ENCODE measurements at places on chromosomes 6 and 20.

- no peak for DNase-seq
Measured at GRCh38 chr6:25413207-25413905, 134.2 kb downstream of the CARMIL1 start.

- no peak for DNase-seq
Measured at GRCh38 chr20:7180256-7181045, 413.0 kb downstream of the BMP2 start.

DNA sequence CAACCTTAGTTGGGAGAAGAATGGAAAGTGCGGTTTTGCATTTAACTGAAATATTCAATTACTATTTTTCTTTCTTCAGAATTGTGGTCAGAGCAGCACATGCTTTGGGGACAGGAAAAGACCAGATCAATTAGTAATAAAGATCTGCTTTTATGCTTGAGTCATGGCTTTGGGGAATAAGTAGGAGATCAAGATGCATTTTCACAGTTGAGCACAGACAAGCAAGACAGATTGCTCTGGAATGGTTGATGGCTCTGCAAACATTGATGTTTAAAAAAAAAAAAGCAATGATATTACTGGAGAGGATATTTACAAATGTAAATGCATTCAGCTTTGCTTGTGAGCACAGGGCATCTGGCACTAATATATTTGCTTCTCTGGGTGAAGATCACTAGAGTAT lies 224.4 kb upstream of the SASH1 start:
- no peak for DNase-seq

DNA sequence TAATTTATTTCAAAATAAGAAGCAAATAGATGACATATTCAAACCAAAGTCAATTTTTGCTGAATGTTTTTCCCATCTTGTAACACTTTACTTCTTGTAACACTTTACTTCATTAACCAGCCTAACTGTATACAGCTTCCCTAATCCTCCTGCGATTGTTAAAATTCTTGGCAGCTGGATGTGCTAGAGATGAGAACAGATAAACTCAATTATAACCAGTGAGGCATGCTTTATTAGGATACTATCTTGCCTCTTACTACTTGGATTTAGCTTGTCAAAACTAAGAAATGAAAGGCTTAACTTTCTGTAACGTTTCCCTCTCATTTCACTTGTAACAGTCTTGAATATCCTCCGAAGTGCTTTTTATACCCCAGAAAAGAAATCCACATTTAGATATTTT lies 94.1 kb upstream of the BMP5 start:
- DNase-seq = no peak

DNA sequence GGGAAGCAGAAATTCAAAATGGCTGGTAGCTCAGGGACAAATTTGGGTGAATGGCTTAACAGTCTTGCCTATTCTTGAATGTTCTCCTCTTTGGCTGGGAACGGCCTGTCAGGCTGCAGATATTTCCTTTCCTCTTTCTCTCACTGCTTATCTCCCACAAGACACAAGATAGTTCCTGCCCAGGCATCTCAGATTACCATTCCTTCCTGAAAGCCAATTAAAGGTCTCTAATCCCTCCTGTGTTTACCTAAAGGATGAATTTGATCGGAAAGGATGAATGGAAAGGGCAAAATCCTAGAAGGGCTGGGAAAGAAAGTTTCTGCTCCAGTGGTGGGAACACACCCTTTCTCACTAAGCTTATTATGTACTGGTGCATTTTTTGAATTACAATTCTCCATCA lies 95.9 kb upstream of the JAG1 start:
- no peak for DNase-seq

DNA sequence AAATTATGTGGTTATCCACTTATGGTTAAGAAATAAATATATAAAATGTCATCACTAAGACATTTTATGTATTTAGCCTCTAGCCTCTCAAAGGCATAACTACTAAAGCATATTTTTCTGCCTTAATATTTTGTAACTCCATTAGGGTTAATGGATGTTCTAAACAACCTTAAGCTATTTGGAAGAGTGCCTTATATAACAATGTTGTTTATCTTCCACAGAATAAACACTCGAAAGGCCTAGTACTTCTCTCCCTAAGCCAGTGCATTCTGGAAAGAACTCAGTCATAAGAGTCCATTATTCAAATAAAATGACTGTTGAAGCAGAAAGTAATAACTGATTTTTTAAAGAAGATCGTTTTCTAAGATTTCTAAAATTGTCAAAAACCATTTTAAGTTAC lies 15.0 kb upstream of the PRIM2 start:
- no peak for DNase-seq

DNA sequence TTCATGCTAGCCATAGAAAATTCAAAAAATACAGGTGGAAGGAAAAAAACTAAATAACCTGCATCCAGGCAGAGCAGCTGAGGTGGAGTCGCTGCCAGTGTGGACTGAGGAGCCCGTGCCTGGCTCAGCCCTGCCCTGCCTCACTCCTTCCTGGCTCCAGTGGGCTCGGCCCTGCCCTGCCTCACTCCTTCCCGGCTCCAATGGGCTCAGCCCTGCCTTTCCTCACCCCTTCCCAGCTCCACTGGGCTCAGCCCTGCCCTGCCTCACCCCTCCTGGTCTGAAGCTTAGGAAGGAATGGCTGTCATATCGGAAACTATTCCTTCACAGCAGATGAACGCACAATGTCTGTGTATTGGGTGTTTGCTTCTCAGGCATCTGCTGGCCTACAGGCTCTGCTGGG lies 142.1 kb downstream of the SMOC2 start:
- DNase-seq = no peak

DNA sequence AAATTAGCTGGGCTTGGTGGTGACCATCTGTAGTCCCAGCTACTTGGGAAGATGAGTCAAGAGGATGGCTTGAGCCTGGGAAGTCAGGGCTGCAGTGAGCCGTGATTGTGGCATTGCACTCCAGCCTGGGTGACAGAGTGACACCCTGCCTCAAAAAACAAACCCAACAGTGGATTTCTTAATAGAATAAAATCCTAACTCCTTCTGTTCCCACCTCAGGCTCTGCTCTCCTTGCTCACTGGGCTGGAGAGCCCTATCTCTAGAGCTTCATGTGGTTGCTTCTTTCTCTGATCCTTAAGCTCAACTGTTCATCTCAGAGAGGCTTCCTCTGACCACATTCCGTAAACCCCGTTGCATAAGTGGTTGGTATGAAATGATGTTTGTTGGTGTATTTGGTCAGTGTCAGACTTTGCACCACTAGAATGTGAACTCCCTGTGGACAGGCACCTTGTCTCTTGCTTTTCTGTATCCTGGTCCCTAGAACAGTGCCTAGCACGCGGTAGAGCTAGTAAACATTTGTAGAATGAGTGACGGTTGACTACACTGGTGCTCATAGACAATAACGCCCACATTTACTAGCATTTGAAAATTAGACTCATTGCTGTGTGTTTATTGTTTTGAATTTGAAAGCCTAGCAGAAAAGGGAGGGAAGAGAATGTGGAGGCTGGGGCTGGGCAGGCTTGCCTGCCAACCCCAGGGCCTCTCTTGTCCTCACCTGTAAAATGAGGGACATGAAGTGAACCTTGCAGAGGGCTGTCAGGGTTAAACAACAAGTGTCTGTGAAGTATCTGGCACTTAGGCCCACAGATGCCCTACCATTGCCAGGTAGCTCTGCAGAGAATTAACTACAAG lies 4.2 kb downstream of the MAPRE1 start:
- DNase-seq = no peak

DNA sequence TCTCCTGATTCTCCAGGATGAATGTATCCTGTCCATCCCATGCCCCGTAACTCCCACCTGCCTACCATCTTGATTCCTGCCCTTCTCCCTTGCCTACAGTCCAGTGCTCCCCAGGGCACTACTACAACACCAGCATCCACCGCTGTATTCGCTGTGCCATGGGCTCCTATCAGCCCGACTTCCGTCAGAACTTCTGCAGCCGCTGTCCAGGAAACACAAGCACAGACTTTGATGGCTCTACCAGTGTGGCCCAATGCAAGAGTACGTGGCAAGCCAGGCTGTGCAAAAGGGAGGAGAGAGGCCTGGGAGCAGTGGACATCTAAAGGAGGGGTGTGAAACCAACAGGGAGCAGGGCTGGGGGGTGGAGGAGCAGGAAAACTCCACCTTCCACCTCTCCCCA lies 15.0 kb upstream of the ZNF76 start:
- no peak for DNase-seq

GRCh38 chr20:36304786-36305495 lies 1.2 kb upstream of the DLGAP4 start:
- DNase-seq = no peak

GRCh38 chr6:93474733-93475179 lies 55.4 kb upstream of the EPHA7 start:
- DNase-seq = no peak
